LHCN-M2 (cell line): ENCODE measurements at places on chromosomes 4 and X.
A peak's percentile ranks its signal among the peaks of the same experiment; 100 is the strongest.

DNA sequence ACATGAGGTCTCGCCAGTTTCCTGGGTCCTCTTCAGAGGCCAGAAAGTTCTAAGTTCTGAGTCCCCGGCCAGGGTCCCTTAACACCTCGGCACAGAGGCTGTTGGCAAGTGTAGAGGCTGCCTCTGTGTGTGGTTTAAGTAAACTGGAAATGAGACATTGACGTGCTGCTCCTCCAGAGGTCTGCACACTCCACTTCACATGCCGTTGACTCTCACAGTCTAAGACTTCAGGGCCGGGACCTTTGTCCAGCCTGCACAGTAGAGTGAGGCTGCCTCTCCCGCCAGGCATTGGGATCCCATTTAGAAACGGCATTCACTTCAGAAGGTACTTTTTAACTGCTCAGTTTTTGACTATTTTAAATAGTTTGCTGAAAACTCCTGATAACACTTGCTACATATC is 10.6 kb upstream of the TADA2B start:
- no peak for DNase-seq

DNA sequence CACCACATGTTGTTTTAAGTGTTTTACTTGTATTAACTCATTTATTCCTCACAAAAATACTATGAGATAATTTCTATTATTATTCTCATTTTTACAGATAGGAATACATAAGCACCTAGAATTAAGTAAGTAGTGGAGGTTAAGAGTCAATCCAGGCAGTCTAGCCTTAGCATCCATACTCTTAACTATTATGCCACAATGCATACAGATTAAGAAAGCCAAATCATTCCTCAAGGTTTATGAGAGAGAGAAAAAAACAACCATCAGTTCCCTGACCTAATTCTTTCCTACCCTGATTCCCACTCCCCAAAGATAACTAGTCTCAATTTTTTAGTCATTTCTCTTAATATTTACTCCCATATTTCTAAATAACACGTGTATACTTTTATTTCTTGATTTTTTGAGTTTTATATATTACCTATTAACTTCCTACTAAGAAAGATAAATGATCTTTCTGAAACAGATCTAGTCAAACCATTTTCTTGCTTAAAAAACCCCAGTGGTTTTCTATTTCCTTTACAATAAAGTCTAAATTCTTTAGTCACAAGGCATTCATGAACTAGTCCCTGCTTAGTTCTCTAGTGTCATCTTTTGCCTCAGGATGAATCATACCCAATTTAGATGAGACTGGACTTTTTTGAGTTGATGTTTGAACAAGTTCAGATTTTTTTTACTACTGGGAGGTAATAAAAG is 16.0 kb downstream of the UBA6 start:
- DNase-seq, result peak; percentile 51

DNA sequence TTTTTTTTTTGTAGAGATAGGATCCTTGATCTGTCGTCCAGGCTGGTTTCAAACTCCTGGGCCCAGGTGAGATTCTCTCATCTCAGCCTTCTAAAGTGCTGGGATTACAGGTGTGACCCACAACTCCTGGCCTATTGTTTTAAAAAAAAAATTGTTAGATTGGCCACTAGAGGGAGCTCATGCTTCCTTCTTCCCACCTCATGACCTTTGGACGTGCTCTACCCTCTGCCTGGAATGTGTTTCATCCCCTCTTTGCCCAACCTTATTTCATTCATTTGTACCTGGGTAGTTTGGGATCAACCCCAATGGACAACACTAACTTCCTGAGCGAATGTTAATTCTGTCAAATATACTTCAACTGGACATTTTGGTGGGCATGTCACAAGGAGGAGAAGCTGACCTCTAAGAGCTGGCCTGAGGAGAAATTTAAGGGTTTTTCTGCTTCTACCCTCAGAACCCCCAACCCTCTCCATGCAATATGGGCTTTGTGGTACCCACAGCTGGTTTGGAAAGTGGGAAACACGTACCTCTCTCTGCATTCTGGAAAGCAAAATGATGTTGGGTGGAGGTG is 6.4 kb downstream of the PPEF2 start:
- DNase-seq, result peak; percentile 25

DNA sequence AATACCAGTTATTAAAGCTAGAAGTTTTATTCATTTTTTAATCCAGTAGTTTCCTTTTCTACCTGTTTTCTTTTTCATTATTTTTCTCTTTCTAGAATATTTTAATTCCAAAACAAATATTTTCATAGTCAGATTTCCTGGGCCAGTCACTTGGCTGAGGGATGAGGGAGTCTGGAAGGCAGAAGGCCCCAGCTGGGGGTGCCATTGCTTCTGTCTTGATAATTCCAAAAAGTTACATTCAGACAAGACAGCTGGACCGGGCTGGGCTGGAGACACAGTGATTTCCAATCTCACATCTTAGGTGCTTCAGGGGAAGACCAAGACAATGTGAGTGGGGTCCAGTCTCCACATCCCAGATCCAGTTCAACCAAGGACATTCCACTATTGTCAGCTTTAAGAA is 263.5 kb downstream of the TMA16 start:
- DNase-seq, result peak; percentile 15

DNA sequence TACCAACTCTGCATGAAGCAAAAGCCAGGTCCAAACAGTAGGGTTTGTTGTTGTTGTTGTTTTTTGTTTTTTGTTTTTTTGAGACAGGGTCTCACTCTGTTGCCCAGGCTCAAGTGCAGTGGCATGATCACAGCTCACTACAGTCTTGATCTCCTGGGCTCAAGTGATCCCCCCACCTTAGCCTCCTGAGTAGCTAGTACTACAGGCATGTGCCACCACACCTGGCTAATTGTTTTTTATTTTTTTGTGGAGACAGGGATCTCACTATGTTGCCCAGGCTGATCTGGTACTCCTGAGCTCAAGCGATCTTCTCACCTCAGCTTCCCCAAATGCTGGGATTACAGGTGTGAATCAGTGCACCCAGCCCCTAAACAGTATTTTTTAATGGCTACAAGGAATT is 6.2 kb downstream of the S100P start:
- DNase-seq, result no peak

DNA sequence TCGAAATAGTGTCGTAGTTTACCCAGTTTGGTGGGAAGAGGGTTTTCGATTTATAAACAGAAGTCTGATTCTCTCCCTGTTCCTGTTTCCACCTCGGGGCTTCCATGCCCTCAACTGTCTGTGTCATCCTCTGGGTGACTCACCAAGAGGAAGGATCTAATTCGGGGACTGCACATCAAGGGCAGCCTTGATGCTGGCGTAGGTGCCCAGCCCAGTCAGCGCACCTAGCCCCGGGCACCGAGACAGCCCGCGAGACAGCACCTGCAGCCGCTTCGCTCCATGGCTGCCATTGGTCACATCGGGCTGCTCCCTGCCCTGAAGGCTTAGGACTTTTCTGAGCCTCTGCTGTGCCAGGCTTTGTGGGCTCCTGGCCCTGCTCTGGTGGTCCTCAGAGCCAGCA is 7.7 kb downstream of the ABCD1 start:
- no peak for DNase-seq

- DNase-seq, result peak; percentile 57
Observed at GRCh38 chrX:123626962-123627361, 105.9 kb downstream of the THOC2 start.

DNA sequence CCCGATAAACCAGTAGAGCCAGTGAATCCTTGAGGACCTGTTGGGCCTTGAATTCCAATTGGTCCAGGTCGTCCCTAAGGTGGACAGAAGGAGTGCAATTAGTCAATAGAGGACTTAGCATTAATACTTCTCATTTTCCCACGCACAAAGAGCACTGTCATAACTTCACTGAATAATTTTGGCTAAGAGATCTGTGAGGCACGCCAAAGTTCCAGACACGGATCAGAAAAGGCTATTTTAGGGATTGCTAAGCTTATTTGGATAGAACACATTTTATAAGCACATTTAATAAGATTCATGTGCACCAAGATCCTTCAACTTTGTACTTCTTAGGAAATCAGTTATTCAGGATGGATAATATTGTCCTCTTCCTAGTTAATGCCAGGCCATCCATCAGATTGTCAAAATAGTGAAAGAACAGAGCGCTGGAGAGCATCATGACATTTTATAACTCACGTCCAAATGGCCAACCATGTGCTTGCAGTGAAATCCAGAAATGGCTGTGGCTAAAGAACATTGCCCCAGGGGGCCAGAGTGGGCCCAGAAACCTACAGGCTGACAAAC is 129.8 kb downstream of the ATG4A start:
- no peak for DNase-seq

DNA sequence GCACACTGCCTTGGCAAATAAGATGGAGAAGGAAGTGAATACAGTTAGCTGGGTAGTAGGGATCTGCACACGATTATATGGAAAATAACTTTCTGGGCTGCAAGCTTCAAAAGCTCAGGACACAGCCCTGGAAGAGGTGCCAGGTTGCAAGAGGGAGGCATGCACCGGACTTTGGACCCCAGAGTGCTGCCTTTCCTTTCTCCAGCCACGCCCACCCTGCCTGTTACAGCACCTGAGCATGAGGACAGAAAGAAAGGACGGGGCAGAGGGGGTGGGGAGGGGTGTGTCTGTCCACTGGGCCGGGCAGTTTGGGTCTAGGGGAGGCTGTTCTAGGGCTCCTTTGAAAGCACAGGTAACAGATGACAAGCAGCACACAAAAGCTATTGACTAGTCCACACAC is 152.8 kb downstream of the ENPP6 start:
- no peak for DNase-seq

DNA sequence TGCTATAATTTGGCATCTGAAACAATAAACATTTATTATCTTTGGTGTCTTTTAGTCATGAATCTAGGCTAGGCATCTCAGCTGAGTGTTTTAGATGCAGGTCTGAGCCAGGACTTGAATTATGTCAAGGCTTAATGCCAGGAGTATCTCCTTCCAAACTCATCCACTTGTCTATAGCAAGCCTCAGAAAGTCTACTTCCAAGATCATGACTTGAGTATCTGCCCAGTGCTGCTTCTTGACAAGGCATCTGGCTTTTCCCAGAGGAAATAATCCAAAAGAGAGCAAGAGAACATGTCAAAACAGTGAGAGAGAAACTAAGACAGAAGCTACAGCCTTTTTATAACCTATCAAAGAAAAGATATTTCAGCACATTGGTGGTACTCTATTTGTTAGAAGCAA is 1052.1 kb upstream of the PCDH10 start:
- DNase-seq, result no peak

- DNase-seq, result no peak
Observed at GRCh38 chr4:114874321-114874720, 239.1 kb downstream of the NDST4 start.

GRCh38 chr4:9919047-9919446 is 102.2 kb downstream of the SLC2A9 start:
- no peak for DNase-seq

DNA sequence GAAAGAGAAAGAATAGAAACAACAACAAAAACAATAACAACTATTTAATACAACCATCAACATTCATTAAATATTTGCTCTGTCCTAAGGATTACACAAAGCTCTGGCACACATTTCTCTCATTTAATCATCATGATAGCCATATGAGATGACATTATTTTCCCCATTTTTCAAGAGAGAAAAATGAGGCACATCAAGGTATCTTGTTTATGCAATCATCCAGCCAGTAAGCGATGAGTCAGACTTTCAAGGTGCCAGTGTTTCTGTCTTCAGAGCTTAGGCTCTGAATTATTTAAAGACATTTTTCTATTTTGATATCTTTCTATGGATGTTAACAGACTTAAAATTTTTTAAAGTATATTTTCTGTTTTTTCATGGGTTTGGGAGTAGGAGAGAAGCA is 541.8 kb upstream of the SMIM31 start:
- DNase-seq, result peak; percentile 34

DNA sequence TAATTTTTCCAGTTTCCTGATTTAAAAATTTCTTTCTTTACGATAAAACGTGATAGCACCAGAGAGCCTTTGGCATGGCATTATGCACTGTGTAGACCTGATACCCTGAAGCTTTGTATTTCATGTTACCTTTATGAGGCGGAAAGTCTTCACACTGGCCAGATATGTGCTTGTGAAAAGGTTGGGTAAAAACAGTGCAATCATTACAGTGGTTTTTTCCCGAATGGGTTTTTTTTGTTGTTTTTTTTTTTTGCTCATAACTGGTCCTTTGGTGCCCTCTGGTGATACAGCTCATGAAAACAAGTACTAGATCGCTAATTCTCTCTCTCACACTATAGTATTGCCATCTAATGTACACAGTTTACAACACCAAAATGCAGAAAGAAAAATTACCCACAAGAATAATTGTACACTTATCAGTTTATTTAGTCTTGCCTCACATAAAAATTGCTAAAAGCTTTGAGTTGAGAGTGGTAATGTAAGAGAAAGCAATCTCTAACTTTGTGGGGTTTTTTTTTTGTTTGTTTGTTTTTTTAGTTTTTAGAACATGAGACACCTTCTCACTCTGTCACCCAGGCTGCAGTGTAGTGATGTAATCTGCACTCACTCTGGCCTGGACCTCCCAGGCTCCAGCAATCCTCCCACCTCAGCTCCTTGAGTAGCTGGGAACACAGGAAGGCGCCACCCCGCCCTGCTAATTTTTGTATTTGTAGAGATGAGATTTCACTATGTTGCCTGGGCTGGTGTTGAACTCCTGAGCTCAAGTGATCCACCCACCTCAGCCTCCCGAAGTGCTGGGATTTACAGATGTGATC is 21.3 kb downstream of the SPCS3 start:
- DNase-seq, result peak; percentile 51

DNA sequence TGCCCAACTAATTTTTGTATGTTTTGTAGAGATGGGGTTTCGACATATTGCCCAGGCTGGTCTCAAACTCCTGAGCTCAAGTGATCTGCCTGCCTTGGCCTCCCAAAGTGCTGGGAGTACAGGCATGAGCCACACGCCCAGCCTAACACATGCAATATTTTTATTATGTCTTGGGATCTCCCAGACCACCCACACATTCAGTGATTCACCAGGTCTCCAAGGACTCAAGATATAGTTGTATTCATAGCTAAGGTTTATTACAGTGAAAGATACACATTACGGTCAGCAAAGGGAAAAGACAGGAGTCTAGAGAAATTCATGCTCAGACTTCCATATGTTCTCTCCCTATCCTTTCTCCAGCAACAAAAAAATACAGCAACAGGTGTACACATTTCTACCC is 25.5 kb upstream of the FAM120C start:
- peak; percentile 49 for DNase-seq

DNA sequence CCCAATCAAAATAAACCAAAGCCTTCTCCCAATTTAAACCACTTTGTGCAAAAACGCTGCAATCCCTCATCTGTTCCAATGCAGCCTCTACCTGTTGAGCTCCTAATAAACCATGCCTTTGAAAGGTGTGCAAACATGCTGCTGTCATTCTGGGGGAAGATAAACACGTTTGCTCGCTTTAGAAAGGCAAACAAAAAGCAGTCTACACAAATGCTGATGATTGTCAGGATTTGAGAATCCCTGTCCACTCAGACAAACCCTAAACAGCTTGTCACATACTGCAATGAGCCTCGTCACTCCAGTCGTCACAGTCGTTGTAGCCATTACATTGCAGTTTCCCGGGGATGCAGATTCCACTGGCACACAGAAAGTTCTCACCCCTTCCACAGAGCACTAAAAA is 145.2 kb downstream of the CORIN start:
- DNase-seq, result no peak

DNA sequence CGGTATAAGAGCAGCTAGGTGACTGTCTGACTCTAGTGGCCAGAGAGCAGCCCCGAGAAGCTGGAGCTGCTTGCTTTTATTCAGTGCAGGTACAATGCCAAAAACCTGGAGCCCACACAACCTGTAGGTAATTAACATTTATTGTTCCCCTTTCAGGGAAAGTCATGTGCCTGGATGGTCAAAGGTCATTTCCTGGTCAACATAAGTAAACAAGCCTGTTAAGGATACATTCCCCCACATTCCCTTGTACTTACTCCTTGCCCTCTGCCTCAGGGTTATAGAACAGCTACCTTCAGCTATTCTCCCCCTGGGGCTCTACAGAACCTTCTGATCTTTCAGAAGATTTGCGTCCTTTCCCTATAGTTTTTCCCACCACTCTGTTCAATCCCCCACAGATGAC is 253.4 kb downstream of the TMA16 start:
- DNase-seq, result peak; percentile 6
